ENCODE measurements at places on chromosomes 3 and 15. TPM values are rescaled to one million over a fixed set of nuclear protein-coding genes. Genes with fewer than 3 reads are reported as not detected.
A peak's percentile ranks its signal among the peaks of the same experiment; 100 is the strongest.

DNA sequence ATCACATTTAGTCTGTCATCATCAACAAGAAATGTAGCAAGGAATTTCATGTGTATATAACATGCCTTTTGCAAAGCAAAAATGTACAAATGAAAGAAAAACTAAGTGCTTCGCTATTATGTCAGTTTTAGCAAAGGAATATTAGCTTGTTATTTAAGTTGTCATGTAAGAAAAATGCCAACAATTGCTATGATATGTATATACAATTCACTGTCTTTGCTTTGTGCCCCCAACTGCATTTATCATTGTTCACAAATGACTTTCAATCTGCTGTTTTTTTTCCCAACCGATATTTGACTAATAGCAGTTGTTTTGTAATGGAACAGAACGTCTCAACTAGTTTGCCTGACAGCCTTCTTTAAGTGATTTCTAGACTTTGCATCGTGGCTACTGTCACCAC, 207.1 kb downstream of the ROBO1 start:
- H3K4me1 ChIP-seq: no peaks in the 10 kb centered on the region
- no peak overlapping the region for H3K27ac ChIP-seq
- H3K4me3 ChIP-seq: no peak overlapping the region
- DNase-seq: no peak

- peak overlapping the region; percentile 65 for H3K4me3 ChIP-seq
- peaks cover 4% of the 10 kb centered on the region for H3K4me1 ChIP-seq
- DNase-seq: no peak
- H3K27ac ChIP-seq: peak overlapping the region; percentile 86
Observed at GRCh38 chr15:37099319-37100108, 835 bp downstream of the MEIS2 start.

DNA sequence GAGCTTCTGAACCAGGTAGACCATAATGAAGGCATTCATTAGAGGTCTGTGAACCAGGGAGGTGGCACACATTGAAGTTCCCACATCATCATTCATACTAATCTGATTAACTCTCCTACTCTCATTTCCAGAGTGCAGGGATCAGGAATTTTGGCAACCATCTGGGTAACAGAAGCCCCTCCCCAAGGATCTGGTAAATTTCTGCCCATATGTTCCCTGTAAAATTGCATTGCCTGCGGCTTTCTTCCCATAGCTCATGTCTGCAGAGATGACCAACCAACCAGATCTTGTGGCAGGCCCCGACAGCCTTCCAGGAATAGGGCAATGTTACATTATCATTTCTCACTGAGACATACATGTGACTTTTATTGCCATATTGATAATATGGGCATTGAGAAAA, 111.4 kb upstream of the CHL1 start:
- DNase-seq: no peak
- no peaks in the 10 kb centered on the region for H3K27me3 ChIP-seq
- H3K27ac ChIP-seq: no peak overlapping the region
- no peaks in the 10 kb centered on the region for H3K36me3 ChIP-seq
- no peak overlapping the region for H3K4me3 ChIP-seq

DNA sequence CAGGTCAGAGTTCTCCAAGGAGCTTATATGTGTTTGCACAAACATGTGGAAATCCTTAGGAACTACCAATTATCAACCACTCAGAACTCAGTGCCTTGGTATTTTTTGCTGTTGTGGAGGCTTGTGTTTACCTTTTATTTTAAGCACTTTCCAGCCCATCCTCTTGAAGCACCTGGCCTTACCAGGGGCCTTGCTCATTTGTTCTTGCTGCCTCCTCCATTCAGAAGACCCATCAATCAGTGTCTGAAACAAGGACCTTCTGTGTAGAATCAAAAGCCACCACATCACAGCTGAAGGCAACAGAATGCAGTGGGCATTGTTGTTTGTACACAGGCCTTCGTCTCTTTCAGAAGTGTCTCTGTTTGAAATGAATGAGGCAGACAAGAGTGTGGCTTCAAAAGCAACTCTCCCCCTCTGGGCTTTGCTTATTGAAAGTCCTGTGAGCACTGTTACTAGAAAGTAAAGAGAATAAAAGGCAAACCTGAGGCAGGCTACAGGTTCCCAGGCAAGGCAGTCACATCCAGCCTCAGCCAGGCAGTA, 24.5 kb upstream of the LIPC start:
- no peak overlapping the region for H3K4me3 ChIP-seq
- no peaks in the 10 kb centered on the region for H3K27me3 ChIP-seq
- no peak overlapping the region for H3K27ac ChIP-seq
- H3K36me3 ChIP-seq: no peaks in the 10 kb centered on the region
- DNase-seq: no peak

GRCh38 chr3:69084326-69085167, at the start of gene ARL6IP5:
ARL6IP5 (plus strand) TSS chr3:69084937; CDS start chr3:69085048, 111 bp downstream.
- H3K4me3 ChIP-seq: peak within 1 kb of the TSS; percentile 85
- no peaks in the 10 kb centered on the region for H3K27me3 ChIP-seq
- DNase-seq: peak; percentile 99
- peak within 1 kb of the TSS; percentile 93 for H3K27ac ChIP-seq

Gene TAGLN3
- not detected for total RNA-seq

GRCh38 chr15:96345560-96346399, 15.3 kb downstream of the NR2F2 start:
- peak overlapping the region; percentile 39 for H3K4me3 ChIP-seq
- DNase-seq: peak; percentile 86
- H3K27ac ChIP-seq: peak overlapping the region; percentile 88
- peaks cover 60% of the 10 kb centered on the region for H3K27me3 ChIP-seq

GRCh38 chr3:127610105-127610504, 11.9 kb downstream of the MCM2 start:
- peaks cover 96% of the 10 kb centered on the region for H3K36me3 ChIP-seq
- no peak overlapping the region for H3K4me3 ChIP-seq
- H3K27me3 ChIP-seq: no peaks in the 10 kb centered on the region
- no peak for DNase-seq
- peak overlapping the region; percentile 51 for H3K27ac ChIP-seq

Gene HHATL
- not detected for total RNA-seq

DNA sequence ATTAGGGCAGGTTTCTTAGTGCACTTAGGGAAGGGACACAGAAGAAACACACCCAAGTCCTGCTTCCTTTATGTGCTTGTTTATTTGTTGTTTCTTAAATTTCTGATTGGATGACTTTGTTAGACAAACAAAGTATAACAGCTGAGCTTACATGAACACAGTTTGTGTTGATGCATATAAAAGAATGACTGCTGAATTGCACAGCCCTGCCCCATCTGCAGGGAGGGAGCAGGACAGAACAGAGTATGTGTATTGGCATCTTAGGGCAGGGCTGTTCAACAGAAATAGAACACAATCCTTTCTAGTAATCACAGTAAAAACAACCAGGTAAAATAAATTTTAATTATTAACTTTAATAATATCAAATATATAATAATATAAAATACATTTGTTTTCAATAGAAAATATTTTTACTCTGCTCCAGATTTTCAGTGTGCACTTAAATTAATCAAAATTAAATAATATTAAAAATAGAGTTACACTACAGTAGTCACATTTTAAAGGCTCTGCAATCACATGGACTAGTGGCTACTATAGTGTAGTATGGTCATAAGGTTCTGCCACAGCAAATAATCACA, 198.4 kb downstream of the ZNF621 start:
- DNase-seq: no peak
- H3K4me3 ChIP-seq: no peak overlapping the region
- H3K27me3 ChIP-seq: no peaks in the 10 kb centered on the region
- no peaks in the 10 kb centered on the region for H3K4me1 ChIP-seq
- H3K27ac ChIP-seq: no peak overlapping the region

Gene GABRB3
- total RNA-seq: 0.83 TPM

- H3K27me3 ChIP-seq: no peaks in the 10 kb centered on the region
- H3K27ac ChIP-seq: no peak overlapping the region
- no peaks in the 10 kb centered on the region for H3K4me1 ChIP-seq
- H3K4me3 ChIP-seq: no peak overlapping the region
- H3K36me3 ChIP-seq: no peaks in the 10 kb centered on the region
Observed at GRCh38 chr15:66898656-66899386, 166.6 kb upstream of the SMAD3 start.

DNA sequence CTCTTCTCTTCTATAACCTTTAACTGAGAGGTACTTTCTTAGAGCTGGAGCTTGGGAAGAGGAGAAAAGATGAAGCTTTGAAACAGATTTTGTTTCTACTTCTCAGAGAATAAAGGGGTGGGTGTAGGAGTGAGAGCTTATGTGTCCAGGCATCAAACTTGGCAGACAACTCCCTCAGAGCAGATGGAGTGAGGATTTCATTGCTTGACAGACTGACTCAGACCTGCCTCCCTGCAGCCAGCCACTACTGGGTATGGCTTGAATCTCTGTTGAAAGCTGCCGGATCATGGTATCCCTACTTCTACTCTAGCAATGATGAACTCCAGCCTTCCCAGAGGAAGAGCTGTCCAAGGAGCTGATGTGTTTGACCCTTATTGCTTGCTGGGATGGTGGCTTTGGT, 36.7 kb downstream of the SYN2 start:
- H3K27me3 ChIP-seq: no peaks in the 10 kb centered on the region
- H3K36me3 ChIP-seq: no peaks in the 10 kb centered on the region
- no peaks in the 10 kb centered on the region for H3K4me1 ChIP-seq
- DNase-seq: no peak
- H3K27ac ChIP-seq: no peak overlapping the region
- no peak overlapping the region for H3K4me3 ChIP-seq

Gene IQCF5
- total RNA-seq: not detected

- H3K27ac ChIP-seq: no peak overlapping the region
- DNase-seq: peak; percentile 11
- H3K4me1 ChIP-seq: no peaks in the 10 kb centered on the region
Observed at GRCh38 chr15:29048011-29048410, 162.2 kb downstream of the APBA2 start.
